ENCODE measurements at places on chromosomes 16 and 17. TPM values are rescaled to one million over a fixed set of nuclear protein-coding genes. Genes with fewer than 3 reads are reported as not detected.

HSD17B2 gene
- total RNA-seq = 126 TPM

DNA sequence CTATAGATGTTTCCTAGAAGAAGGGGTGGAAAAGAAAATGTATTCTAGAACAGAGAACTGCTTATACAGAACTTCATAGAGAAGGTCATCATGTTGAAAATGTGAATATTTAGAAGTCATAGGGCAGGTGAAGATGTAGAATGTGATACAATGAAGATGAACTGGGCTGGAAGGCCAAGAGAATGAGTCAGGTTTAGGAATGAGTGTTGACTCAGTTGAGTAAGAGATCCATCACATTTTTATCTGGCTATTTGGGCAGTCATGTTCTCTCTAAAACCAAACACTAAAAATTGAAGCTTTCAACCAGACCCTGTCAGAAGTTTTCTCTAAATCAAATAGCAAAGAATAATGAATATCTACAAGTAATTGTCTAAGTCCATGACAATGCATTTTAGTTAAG lies 660.5 kb downstream of the KCNJ2 start:
- no peak for DNase-seq
- H3K4me3 ChIP-seq = no peak overlapping the region
- H3K27me3 ChIP-seq = no peaks in the 10 kb centered on the region
- H3K4me1 ChIP-seq = no peaks in the 10 kb centered on the region

DNA sequence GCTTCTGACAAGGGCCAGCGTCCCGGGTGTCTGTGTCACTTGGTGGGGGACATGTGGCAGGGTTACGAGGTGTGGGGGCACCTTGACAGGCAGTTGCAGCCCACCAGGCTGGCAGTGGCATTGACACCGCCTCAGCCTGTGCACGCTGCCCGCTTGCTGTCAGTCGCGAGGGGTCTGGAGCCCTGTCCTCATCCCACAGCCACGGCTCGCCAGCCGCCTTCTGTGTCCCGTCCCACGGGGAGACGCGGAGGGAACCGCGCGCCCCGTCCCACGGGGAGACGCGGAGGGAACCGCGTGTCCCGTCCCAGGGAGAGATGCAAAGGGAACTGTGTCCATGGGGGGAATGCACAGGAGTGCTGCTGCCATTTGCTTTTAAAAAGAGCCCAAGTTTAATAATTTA lies 3.5 kb downstream of the PABPN1L start:
- H3K4me1 ChIP-seq = no peaks in the 10 kb centered on the region
- peaks cover 39% of the 10 kb centered on the region for H3K36me3 ChIP-seq
- H3K27me3 ChIP-seq = no peaks in the 10 kb centered on the region
- no peak overlapping the region for H3K27ac ChIP-seq

ANKRD40CL gene
- not detected for total RNA-seq

DNA sequence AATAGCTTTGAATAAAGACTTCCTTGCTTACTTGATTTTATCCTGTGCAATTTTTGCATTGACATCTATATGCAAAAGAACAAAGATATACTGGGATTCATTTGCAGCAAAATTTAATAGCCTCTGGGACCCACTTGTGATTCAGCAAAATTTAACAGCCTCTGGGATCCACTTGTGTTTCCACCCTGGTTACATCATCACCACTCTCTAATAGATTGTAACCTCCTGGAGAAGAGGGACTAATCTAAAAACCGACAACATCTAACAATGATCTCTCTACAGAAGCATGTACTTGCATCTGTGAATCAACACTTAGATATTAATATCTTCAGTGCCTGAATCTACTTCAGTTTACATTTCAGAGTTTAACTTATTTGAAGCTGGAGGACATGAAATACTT lies 202.0 kb upstream of the CPHXL start:
- no peak for DNase-seq
- no peaks in the 10 kb centered on the region for H3K27me3 ChIP-seq
- H3K4me3 ChIP-seq = no peak overlapping the region
- H3K27ac ChIP-seq = no peak overlapping the region
- H3K4me1 ChIP-seq = no peaks in the 10 kb centered on the region

KRTAP4-9 gene
- total RNA-seq = not detected

- no peak overlapping the region for H3K4me3 ChIP-seq
- no peaks in the 10 kb centered on the region for H3K4me1 ChIP-seq
- no peaks in the 10 kb centered on the region for H3K27me3 ChIP-seq
- H3K27ac ChIP-seq = no peak overlapping the region
Measured at GRCh38 chr16:50539053-50539695, 9.0 kb upstream of the NKD1 start.

GRCh38 chr16:57146735-57147134 lies 39.1 kb downstream of the PSME3IP1 start:
- no peak overlapping the region for H3K27ac ChIP-seq
- no peaks in the 10 kb centered on the region for H3K36me3 ChIP-seq
- no peaks in the 10 kb centered on the region for H3K4me1 ChIP-seq
- H3K27me3 ChIP-seq = no peaks in the 10 kb centered on the region

PTX4 gene
- 0.61 TPM for total RNA-seq

DNA sequence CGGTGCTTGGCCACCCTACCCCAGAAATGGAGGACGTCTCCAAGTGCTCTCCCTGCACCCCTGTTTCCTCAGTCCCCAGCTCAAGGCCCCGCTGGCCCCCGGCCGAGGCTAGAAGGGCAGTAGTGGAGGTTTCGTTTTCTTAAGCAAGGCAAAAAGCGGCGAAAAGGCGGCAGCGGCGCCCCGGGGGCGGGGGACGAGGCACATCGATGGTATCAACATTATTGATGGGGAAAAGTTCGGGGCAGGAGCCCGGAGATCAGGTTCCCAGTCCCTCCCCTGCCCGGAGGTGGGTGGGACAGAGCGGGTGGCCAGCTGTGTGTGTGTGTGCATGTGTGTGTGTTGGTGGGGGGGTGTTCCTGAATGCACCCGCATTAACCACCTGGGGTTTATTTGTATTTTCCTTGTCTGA lies 4.1 kb upstream of the SALL1 start:
- H3K36me3 ChIP-seq = peaks cover 2% of the 10 kb centered on the region
- DNase-seq = no peak
- peaks cover 19% of the 10 kb centered on the region for H3K4me1 ChIP-seq
- H3K4me3 ChIP-seq = peak overlapping the region; percentile 71
- no peaks in the 10 kb centered on the region for H3K27me3 ChIP-seq
- H3K27ac ChIP-seq = peak overlapping the region; percentile 100

Data from liver (tissue), 10 donors.